Stimulated activated CD4-positive, alpha-beta T cell treated with anti-CD3 and anti-CD28 coated beads, Interleukin-1b, Interleukin-23, amount 100 ng/mL, for 4 hours (primary cell): ENCODE measurements at places on chromosomes 12 and 14.

GRCh38 chr14:100663761-100664052 is 63.0 kb upstream of the DLK1 start:
- DNase-seq, result no peak

- DNase-seq, result no peak
These were observed 22.0 kb downstream of the CD9 start for GRCh38 chr12:6222078-6222654.

GRCh38 chr12:111298582-111299436 is 70.1 kb downstream of the PHETA1 start:
- DNase-seq, result peak; percentile 50

DNA sequence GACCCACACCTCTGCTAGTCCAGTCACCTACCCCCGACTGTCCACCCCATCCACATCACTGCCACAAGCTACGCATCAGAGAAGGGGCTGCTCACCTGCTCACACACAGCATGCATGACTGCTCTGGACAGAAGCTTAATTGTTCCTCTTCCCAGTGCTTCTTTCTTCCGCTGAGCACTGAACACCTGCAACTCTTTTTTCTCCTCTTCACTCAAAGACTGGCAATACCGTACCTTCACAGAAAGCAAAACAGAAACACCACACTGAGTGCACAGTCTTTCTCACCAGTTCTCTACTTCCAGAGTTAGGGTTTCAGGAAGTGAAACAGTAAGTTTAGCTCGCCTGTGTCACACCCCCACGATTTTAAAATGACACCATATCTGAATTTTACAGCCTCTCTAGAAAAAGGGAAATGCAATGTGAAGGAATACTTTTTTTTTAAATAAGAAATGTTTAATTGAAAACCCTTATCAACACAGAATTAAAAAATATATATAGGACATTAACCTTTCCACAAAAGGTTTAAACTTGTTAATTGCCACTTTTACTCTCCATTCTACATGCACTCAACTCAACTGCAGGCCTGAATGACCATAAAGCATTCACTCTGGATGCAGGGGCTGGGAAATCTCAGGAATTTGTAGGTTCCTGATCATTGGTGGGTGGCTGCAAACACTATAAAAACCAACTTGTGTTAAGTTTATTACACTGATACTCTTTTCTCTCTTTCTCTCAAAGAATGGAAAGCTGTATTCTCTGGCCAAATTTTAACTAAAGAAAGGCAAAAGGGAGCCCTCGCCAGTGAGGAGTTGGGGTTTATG is 120.0 kb downstream of the PRICKLE1 start:
- DNase-seq, result no peak

GRCh38 chr12:51238037-51238509 is 553 bp upstream of the DAZAP2 start:
- DNase-seq, result no peak

GRCh38 chr14:24900269-24901100 is 149.5 kb downstream of the STXBP6 start:
- no peak for DNase-seq

GRCh38 chr12:65952737-65953209 is 128.5 kb downstream of the HMGA2 start:
- DNase-seq, result no peak

- no peak for DNase-seq
These were observed 5.9 kb downstream of the CCDC198 start for GRCh38 chr14:57487771-57488170.

DNA sequence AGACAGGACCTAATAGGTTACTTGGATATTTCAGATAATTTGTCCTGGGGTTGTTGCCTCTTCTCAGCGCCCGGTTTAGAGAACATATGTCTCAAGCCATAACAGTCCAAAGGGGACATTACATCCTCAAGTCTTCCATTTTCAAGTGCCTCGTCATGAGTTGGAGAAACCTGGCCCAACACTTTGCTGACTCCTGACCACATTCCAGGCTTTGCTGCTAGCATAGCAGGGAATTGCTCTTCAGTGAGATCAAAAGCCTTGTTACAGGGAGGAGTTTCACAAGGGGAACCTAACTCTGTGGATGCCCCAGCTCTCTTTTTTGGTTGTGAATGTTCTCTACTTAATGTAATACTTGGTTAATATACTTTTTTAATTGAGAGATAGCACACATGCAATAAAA is 8.2 kb upstream of the MMP19 start:
- DNase-seq, result no peak

GRCh38 chr12:106329231-106329982 is 26.9 kb downstream of the TCP11L2 start:
- no peak for DNase-seq

GRCh38 chr14:102645746-102646440 is 53.4 kb downstream of the RCOR1 start:
- no peak for DNase-seq

GRCh38 chr14:20934148-20934762 is 21.0 kb upstream of the RNASE2 start:
- DNase-seq, result no peak

GRCh38 chr12:79085106-79085682 is 220.6 kb downstream of the SYT1 start:
- no peak for DNase-seq

DNA sequence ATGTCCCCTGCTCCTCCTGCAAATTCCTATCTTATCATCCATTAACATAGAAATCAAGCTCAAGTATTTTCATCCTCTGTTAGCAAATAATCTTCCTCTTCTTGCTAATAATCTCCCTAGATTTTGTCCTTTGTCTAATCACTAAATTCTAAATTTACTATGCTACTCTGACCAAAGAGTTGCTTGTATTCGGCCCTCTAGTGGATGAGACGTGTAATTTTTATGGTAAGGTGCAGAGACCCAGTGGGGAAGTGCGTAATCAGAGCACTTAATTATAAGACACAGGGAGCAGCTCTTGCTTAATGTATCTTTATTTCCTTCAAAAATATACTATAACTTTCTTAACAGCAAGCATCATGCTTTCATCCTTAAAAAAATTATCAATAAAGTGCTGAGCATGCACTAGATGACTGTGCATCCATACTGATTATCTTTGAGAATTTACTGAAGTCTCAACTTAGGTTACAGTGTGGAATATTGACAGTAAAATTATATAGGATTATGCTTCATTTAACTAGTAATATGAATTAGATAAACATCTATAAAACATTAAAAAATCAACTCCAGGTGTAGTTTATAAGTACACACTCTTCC is 212.6 kb downstream of the SLC16A7 start:
- no peak for DNase-seq

- DNase-seq, result no peak
These were observed 59.8 kb upstream of the C14orf180 start for GRCh38 chr14:104519721-104520120.
